ENCODE measurements at places on chromosomes 12 and 14.
A peak's percentile ranks its signal among the peaks of the same experiment; 100 is the strongest.

- DNase-seq = peak; percentile 87
These were observed 5.7 kb upstream of the KLRK1 start for GRCh38 chr12:10395390-10395998.

- DNase-seq = no peak
These were observed 27.8 kb downstream of the C14orf132 start for GRCh38 chr14:96066976-96067375.

DNA sequence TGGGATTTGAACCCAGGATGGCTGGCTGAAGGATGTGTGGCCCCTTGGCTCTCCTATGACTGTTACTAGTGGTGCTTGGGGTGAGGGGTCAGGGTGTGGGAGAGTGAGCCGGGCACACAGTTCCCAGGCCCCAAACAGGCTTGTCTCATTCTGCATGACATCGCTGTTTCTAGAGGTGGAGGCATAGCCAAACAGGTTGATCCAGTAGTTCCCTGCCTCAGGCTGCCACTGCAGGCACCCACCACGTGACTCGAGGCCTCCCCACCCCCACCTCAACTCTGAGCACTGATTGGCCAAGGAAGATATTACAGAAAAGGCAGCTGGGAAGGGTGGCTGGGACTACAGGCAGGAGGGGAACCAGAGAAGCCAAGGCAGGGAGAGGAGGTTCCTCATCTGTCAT, 102.6 kb downstream of the NCOR2 start:
- no peak for DNase-seq

DNA sequence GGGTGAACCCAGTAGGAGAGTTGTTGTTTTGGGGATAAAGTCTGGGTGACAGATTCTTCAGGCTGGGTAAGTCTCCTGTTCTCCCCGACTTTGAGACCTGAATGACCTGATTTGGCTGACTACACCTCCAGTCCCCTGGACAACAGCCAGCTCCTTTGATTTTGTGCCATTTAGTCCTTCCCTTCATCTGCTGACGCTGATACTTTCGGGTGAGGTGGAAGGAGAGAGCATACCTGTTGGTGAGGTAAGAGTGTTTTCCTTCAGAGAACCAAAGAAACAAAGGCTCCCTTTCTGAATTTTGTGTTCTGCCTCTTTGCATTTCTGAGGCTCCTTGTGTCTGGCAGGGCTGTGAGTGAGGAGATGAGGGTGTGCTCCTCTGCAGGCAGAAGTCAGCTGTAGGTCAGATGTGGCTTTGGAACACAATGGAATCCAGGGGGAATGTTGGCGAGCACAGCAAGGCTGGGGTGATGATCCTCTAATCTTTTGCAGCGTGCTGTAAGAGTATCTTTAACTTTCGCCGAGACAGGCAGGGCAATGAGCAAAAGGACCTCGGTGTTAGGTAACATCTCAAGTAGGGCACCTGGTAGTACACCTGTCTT, 12.1 kb downstream of the ETV6 start:
- no peak for DNase-seq

DNA sequence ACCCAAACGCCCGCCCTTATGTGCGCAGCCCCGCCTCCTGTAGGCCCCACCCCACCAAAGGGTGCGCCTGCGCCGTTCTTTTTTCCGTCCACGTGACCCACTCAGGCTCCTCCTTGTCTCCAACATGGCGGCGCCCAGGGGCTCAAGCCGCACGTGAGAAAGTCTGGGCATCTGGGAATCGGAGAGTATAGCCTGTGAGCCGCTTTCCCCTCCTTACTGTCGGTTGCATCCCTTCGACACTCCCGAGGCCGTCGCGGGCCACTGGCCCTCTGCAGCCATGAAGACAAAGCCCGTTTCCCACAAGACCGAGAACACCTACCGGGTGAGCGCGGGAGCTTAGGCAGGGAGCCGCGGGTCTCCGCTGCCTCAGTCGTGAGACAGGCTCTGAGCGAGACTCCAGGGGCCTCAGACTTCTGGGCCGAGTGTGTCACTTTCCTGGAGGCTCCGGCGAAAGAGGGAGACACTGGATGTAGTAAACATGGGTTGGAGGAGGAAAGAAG, at the start of gene UTP20:
TSS of gene UTP20 (plus strand) at position 100 of the 500 bp plus-strand sequence. CDS start at position 278, 178 bp downstream.
- peak; percentile 66 for DNase-seq

GRCh38 chr12:19689801-19690472, 250.6 kb downstream of the AEBP2 start:
- peak; percentile 87 for DNase-seq

- peak; percentile 49 for DNase-seq
These were observed 1.4 kb upstream of the HSP90AA1 start for GRCh38 chr14:102088012-102088792.

DNA sequence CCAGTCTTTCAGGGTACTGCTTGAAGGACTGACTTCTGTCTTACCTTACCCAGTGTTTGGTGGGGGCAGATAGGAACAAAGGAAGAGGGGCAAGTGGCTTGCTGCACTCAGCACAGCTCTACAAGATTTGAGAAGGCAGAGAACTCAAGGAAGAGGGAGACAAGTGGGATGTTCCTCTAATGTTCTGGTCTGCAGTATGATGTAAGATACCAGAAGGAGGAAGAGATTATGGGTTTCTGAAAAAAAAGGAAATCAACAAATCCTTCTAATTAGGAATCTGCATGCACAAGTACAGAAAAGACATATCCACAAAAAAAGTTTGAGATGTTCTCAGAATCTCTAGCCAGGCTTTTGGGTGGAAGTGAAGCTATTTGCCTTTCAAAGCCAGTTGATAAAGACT, 37.1 kb downstream of the USP15 start:
- DNase-seq = no peak

All from foreskin keratinocyte (primary cell).